ENCODE measurements at places on chromosomes 12 and 14.

DNA sequence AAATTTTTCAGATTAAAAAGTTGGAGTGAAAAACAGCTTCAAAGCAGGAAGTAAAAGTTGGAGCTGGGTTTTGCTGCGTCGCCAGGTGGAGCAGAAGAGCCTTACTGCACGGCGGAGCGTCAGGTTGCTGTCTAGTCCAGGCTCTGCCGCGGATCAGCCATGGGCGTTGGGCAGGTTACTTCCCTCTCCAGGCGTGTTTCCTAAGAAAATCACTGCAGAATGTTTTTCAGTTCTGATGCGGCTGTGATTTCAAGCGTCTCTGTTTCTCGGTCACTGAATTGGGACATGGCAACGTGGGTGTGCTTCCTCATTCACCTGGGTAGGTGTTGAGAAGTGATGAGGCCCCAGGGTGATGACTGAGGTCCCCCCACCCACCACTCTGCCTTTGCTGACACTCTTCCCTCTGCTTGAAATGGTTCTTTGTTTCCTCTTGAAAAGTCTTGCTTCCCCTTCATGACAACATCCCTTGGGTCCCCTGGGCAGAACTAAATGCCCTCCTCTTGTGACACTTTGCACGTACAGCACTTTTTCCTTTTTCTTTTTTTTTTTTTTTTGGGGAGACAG lies 7.6 kb downstream of the EVL start:
- DNase-seq = no peak

DNA sequence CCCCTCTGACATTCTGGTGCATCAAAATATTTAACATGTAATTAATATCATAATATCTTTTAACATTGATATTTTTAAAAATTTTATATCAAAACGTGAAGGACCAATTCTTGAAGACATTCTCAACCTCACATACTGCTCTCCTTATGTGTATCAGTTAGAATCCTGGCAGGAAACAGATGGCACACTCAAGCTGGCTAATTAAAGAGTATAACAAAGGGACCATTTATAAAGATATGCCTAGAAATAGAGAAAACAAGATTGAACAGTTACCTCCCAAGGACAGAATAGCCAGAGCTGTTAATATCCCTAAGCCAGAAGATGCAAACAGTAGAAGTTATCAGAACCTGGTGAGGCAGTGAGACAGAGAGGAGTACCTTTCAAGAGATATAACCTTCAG lies 368.7 kb downstream of the NELL2 start:
- DNase-seq = no peak

DNA sequence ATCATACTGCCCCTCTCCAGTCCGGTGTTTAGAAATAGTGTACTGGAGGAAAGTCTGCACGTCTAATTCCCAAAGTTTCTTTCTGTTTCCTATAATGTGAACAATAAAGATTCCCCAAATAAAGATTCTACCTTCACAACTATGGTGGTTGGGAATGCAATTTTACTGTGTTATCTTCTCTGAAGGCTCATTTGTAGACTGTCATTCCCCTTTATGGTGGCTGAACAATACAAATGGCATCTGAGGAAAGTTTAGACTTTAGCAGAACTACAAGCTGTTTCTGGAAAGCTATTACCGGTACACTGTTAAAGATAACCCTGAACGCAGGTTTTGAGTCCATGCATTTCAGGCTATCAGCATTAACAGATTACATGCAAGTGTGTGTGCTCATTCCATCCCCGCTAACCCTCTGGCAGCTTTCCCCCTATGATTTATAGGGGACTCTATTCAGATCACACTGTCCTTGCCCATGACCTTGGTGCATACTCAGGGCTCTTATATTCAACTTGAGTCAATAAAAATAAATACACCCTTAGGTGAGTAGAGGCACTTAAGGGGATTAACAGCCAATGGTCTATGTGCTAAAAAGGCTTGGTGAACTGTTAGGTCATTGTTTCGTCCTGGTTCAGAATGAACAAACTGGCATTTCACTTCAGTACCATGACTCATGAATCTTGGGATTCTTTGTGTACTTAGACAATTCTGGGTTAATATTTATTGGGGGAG lies 60.7 kb upstream of the PYGL start:
- DNase-seq = no peak

DNA sequence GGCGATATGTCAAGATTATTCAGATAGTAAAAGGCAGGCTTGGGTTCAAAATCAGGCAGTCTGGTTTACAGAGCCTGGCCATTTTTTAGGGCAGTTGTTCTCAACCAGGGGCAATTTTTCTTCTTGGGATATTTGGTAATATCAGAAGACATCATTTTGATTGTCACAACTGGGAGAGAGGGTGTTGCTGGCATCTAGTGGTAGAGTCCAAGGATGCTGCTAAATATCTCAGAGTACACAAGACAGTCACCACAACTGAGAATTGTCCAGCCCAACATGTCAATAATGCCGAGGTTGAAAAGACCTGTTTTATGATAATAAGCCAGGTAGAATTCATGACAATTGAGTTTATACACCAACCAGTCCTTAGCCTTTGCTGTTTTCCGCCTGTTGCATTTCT lies 733.9 kb downstream of the NRXN3 start:
- no peak for DNase-seq

Data from left renal cortex interstitium (tissue), 4 donors.